ENCODE measurements at places on chromosomes 2 and 18.

DNA sequence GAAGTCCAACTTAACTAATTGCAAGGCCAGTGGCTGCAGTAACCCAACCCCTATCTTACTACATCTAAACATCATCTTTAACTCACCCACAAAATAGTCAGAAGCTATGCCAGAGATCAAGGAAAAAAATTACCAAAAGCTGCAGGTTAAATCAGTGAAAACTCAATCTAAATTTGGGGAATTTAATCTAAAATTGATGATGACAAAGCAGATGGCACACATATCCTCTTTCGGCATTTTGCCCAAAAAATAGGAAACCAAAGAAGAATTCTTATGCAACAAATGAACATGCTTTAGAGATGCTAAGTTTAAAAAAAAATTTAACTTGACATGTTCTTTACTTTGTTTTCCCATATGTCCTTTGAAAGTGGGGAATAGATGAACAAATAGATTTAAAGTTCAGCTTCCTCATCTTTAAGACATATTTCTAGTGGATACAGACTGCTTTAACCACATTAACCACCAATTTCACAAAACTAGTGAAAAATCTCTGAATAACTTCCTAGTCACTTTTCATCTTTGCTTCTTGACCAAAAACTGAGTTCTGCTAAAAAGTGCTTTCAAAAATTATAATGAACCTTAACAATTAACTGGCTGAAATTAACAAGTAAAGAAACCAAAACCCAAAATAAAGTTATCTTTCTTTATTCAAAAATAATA lies 74.3 kb upstream of the CCDC150 start:
- no peak for DNase-seq

DNA sequence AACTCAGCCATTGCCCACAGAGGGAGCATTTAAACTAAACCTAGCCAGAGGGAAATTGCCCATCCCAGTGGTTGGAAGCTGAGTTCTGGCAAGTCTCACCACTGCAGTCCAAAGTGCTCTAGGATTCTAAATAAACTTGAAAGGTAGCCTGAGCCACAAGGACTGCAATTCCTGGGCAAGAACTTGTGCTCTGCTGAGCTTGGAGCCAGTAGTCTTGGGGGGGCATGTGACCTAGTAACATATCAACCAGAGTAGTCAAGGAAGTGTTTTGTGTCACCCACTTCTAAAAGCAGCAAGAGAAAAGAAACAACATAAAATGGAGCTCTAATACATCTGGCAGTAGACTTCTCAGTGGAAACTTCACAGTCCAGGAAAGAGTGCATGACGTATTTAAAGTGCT lies 167.0 kb downstream of the PTH2R start:
- DNase-seq, result no peak

DNA sequence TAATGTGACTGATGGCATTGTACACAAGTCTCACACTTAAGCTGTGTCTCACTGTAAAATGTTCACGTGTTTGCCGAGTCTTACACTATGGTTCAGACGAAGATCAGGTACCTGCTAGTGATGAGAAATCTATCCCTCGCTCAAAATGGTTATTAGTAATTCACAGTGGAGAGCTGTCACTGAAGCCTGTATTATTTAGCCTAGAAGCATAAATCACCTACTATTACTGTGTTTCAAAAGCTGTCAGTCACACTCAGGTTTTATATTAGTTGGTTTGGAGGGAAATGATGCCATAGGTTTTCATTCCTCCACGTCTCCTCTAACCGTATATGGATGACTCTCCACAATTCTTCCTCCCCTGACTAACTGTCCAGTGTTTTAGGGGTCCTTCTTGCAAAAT lies 292.4 kb upstream of the ZEB2 start:
- DNase-seq, result no peak

GRCh38 chr2:42450136-42450535 lies 43.6 kb downstream of the KCNG3 start:
- no peak for DNase-seq

DNA sequence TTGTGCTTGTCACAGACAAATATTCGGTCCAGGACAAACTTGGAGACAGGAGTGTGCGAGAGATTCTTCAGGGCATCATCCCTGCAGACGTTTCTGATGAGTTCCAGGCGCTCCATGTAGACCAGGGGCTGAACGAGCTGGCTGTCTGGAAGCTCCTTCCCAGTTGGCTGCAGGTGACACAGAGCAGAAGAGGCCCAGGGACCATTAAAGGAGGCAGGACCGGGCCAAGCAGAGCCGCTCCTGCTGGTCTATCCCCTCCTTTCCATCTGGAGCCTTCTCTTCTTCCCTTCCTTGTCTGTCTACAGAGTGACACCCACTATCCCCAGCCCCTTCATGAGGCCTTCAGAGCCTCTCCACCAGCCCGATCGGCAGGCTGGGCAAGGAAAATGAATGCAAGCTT lies 19.5 kb downstream of the CHST10 start:
- no peak for DNase-seq

DNA sequence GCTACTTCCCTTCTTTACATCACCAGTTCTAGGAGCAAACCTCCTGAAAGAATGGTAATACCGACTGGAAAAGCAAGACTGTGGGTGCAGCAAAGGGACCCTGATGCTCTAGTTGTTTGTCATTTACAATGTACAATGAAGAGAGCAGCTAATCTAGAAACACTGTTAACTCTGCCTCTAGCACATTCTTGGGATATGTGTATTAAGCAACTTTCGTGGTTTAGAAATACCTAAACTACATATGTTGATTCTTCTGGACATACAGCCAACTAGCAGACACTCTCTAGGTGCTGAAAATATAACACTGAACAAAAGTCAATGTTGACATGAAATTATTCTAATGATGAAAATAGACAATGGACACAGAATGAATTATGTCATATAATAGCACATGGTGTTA lies 440.3 kb upstream of the MC4R start:
- DNase-seq, result no peak

DNA sequence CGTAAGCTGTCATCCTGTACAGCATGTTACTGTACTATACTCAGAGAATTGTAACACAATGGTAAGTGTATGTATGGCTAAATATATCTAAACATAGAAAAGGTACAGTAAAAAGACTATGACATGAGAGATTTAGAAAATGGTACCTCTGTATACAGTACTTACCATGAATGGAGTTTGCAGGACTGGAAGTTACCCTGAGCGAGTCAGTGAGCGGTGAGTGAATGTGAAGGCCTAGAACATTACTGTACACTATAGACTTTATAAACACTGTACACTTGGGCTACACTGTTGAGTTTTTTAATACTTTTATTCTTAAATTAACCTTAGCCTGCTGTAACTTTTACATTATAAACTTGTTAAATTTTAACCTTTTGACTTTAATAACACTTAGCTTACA lies 1.5 kb downstream of the DDX18 start:
- DNase-seq, result no peak

DNA sequence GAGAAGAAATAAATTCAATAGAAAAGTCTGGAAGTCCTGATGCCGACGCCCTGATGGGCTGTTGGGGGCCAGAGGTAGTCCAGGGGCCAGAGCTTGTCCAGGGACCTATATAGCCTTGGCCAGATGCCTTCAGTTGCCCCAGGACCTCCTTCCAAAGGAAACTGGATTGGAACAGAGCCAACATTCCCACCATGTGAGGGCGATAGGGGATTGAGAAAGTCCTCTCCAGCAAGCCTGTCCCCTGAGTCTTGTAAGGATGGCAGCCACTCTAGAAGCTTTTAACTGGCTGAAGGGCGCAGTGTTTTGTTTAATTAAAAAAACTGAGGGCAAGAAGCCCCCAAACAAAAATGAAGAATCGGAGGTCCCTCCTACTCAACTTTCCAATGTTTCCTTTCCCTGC lies 54.9 kb upstream of the CDCA7 start:
- no peak for DNase-seq

DNA sequence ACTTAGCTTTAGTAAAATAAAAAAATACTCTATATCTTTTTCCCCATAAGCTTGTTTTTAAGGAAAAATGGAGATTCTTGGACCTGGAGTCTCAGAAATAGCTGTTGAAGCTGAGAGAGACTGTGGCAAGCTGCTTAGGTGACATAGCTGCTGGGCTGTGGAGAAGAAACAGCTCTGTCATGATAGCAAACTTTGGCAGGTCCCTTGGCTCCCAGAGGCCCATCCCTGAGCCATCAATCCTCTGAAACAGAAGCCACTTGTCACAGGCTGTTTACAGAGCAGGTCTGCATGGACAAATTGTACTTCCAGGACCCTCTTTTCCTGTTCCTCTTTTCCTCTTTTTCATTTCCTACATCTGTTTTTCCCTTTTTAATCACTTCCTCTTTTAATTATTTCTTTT lies 1370.1 kb upstream of the CRIM1 start:
- DNase-seq, result no peak

GRCh38 chr2:9753276-9753600 lies 90.0 kb upstream of the TAF1B start:
- peak; percentile 45 for DNase-seq

GRCh38 chr2:190545555-190546385 lies 11.2 kb upstream of the NEMP2 start:
- DNase-seq, result no peak

Measured in activated naive CD4-positive, alpha-beta T cell treated with anti-CD3 and anti-CD28 coated beads, Interleukin-2, amount 50 U/mL, for 16 hours (primary cell).